ENCODE measurements at places on chromosomes 4 and X. TPM values are rescaled to one million over a fixed set of nuclear protein-coding genes. Genes with fewer than 3 reads are reported as not detected.

ARHGEF6 gene
- 18.9 TPM for total RNA-seq

TMEM271 gene
- total RNA-seq: not detected

BANK1 gene
- 2.9 TPM for total RNA-seq

TEC gene
- 3.8 TPM for total RNA-seq

FAM47A gene
- total RNA-seq: not detected

PF4V1 gene
- total RNA-seq: not detected

KCNIP4 gene
- 3.3 TPM for total RNA-seq

GLRA3 gene
- total RNA-seq: not detected

MTNR1A gene
- total RNA-seq: not detected

VSIG4 gene
- 61.5 TPM for total RNA-seq

AFP gene
- 2.4 TPM for total RNA-seq

CT55 gene
- not detected for total RNA-seq

TMPRSS11D gene
- not detected for total RNA-seq

GAGE1 gene
- 0.49 TPM for total RNA-seq

GYG2 gene
- total RNA-seq: 5.4 TPM

TLR6 gene
- total RNA-seq: 4.3 TPM

FNIP2 gene
- total RNA-seq: 63.0 TPM

CBLL2 gene
- not detected for total RNA-seq

ARR3 gene
- not detected for total RNA-seq

L1CAM gene
- 10.0 TPM for total RNA-seq

PITX2 gene
- total RNA-seq: 4.2 TPM

SPACA5 gene
- total RNA-seq: not detected

ZNF674 gene
- total RNA-seq: 4.7 TPM

GPR82 gene
- 1.2 TPM for total RNA-seq

GALNTL6 gene
- 0.75 TPM for total RNA-seq

PABPC5 gene
- total RNA-seq: 1.6 TPM

SLC2A9 gene
- total RNA-seq: 10.4 TPM

VCX3B gene
- not detected for total RNA-seq

TRIM60 gene
- not detected for total RNA-seq

HCCS gene
- 24.9 TPM for total RNA-seq

SPANXN4 gene
- total RNA-seq: not detected

CABS1 gene
- not detected for total RNA-seq

MED12 gene
- 43.2 TPM for total RNA-seq

PROM1 gene
- total RNA-seq: 40.8 TPM

IL2RG gene
- 8.9 TPM for total RNA-seq

EMD gene
- total RNA-seq: 62.6 TPM

CDKN2AIP gene
- total RNA-seq: 19.1 TPM

MUC7 gene
- total RNA-seq: not detected

IL21 gene
- not detected for total RNA-seq

CXorf51A gene
- not detected for total RNA-seq

GPC4 gene
- 38.9 TPM for total RNA-seq

CCKAR gene
- total RNA-seq: 68.5 TPM

P2RY4 gene
- total RNA-seq: not detected

CACNA1F gene
- total RNA-seq: 0.20 TPM

TLR2 gene
- total RNA-seq: 21.6 TPM

MMRN1 gene
- 12.5 TPM for total RNA-seq

ESX1 gene
- not detected for total RNA-seq

DUSP21 gene
- total RNA-seq: not detected

SCRG1 gene
- 8.4 TPM for total RNA-seq

MAGEC1 gene
- total RNA-seq: not detected

MAGEA2 gene
- not detected for total RNA-seq

ZCCHC4 gene
- 8.3 TPM for total RNA-seq

CDKL2 gene
- 2.4 TPM for total RNA-seq

ZIC3 gene
- total RNA-seq: not detected

CXCL6 gene
- total RNA-seq: 3.4 TPM

SLC34A2 gene
- 32.1 TPM for total RNA-seq

HTR2C gene
- not detected for total RNA-seq
